Peyer's patch (tissue), 4 donors: ENCODE measurements at places on chromosomes 7 and 10. TPM values are rescaled to one million over a fixed set of nuclear protein-coding genes. Genes with fewer than 3 reads are reported as not detected.

The CRPPA gene
- total RNA-seq, result 4.1 TPM

The NKX2-3 gene
- total RNA-seq, result 19.0 TPM

The SLC13A4 gene
- not detected for total RNA-seq

The ZNF775 gene
- total RNA-seq, result 2.3 TPM

The C10orf105 gene
- total RNA-seq, result not detected

The MACROH2A2 gene
- total RNA-seq, result 11.0 TPM
